Fibroblast of the aortic adventitia (primary cell): ENCODE measurements at places on chromosomes 1 and 21.

- DNase-seq, result peak; percentile 48
Measured at GRCh38 chr1:8570465-8570864, 247.0 kb downstream of the RERE start.

DNA sequence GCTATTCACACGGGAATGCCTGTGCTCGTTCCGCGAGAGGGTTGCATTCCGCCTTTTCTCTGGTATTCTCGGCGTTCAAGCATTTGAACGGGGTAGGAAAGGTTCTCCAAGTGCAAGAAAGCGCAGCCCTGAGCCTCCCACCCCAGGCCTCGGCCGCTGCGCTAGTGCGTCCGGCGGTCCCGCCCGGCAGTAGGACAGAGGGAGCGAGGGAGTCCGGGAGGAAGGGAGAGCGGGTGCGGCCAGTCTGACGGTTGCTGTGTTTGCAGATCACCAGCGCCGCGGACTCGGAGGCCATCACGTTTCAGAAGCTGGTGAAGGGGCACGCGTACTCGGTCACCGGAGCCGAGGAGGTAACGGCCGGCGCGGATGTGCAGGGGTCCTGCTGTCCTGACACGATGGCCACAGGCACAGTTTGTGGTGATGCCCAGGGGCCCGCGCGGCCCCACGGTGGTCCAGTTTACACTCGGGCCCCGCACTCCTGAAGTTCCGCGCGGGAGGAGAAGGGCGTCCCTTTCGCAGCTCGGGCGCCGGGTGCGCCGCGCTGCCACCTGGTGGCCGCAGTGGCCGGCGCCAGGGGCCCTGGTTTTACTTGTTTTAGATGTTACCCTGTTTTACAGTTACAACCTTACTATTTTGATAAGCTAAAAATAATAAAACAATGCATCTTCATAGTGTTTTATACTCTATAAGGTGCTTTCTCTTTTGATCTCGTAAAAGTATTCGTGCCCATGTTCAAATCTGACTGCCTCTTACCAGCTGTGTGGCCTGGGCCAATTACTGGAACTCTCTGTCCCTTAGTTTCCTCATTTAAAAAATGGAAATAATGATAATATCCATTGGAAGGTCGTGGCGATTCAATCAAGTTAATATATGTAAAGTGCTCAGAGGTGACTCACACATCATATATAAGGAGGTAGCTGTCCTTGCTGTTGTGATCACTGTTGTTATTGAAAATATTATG, 36.7 kb downstream of the CAPN2 start:
- peak; percentile 62 for DNase-seq

DNA sequence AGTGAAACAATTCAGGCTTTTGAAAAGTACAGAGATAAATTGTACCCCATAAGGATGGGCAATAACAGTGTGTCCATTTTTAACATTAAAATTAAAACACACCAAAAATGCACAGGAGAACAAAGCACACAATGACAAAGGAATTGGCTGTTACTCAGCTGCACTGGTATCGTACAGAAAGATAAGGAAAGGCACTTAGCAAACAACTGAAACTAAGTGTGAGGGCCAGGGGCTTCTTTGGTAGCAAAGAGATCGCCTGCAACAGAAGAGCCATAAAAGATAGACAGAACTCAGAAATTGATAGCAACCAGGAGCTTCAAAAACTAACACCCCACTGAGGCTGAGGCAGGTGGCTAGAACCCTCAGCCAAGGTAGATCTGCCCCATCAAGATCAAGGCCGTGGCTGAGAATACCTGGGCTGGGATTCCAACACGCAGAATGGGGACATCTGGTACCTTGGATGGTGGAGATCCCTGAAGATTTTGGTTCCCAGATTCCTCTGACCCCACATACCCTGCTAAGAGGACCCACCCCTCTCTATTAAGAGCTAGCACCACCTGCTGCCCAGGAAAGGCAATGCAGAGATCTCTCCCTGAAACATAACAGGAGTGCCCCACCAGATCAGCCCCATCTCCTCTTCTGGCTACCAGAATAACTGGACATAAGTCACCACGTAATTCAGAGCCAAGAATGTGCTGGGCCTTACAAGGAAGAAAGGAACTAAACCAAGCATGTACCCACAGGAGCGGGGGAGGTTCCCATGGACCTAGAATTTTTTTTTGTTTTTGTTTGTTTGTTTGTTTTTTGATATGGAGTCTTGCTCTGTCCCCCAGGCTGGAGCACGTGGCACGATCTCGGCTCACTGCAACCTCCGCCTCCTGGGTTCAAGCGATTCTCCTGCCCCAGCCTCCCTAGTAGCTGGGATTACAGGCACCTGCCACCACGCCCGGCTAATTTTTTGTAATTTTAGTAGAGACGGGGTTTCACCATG, 16.2 kb downstream of the PLEKHO1 start:
- DNase-seq, result peak; percentile 54

- no peak for DNase-seq
Measured at GRCh38 chr1:166969074-166969677, 6.2 kb downstream of the ILDR2 start.

DNA sequence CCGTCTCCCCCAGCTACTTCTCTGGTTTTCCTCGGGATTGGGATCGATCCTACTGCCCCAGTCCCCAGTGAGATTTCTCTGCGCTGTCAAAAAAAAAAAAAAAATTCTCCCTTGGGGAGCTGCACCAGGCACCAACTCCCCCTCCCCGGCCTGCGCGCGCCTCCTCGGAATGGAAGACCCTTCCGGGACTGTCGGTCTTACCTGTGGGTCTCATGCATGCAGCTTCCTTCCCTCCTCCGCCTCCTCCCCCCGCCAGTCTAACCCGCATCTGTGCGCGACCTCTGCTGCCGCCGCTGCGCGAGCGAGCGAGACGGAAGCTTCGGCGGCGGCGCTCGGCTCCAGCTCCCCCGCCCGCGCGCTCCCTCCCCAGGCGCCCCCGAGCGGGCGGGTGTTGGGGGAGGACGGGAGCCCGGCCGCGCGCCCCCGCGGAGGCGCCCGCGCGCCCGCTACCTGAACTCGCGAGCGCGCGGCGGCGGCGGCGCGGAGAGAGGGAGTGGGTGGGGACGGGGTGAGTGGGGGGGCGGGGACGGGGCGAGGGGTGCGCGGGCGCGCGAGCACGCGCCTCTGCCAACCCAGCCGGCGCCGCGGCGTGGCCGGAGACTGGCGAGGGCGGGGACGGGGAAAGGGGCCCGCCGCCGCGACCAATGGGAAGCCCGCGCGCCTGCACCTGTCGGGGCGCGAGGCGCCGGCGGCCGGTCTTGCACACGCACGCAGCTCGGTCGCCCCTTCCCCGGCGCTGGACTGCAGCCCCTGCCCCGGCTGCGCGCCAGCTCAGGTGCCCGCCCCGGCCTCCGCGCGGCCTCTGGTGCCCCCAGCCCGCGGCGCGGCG, at the start of gene SUSD4:
TSS of gene SUSD4 (minus strand) at position 321 of the 829 bp plus-strand sequence. CDS start 751 bp downstream, outside the sequence.
- DNase-seq, result no peak

DNA sequence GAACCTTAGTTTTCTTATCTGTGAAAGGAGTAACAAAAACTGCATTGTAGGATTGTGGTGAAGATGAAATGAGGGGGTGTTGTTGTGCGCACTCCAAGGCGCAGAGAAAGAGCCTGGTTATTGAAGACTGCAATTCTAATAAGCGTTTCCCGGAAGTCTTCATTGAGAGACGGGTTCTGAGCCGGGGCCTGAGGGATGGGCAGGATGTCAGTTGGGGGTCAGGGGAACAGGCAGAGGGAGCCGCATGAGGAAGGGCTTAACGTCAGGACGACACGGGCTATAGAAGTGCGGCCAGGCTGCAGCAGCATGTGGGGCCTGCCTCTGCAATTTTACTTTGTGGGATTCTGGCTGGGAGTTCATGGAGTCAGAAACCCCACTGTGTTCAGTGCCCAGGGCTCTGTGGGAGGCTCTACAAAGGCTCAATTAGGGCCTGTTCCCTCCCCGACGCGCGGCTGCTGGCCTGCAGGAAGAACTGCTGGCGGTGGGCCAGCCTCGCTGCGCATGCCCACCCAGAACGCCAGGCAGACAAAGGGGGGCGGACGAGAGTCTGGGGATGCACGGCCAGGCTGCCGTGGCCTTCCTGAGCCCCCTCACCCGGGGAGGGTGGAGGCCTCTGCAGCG, 20.7 kb downstream of the TRIM62 start:
- no peak for DNase-seq

- peak; percentile 21 for DNase-seq
Measured at GRCh38 chr1:41151846-41152245, 90.3 kb downstream of the SCMH1 start.

DNA sequence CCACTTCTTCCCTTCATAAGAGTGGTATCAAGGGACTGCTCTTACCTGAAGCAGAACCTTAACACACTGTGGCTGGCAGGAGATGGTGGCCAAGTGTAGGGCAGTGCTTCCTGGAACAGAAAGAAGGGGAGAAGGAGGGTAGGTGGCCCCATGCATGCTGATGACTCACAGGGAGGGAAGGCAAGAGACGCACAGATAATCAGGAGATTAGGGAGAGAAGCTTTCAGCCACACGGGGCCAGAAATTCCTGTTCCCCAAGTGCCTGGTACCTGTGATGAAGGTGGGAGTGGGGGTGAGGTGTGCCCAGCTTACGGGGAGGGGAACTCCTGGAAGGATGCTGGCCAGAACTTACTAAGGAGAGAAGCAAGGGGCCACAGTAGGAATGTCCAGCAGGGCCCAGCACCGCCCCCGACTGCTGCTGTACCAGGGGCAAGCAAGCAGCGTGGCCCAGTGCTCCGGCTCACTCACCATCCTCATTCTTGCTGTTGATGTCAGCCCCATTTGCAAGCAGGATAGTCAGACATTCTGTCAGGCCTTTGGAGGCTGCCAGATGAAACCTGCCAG, 7.7 kb downstream of the ANKRD35 start:
- DNase-seq, result no peak

- no peak for DNase-seq
Measured at GRCh38 chr1:205053296-205053695, 10.3 kb downstream of the CNTN2 start.
